ENCODE measurements at places on chromosomes 7 and 10. TPM values are rescaled to one million over a fixed set of nuclear protein-coding genes. Genes with fewer than 3 reads are reported as not detected.

The PSTK gene
- 3.3 TPM for total RNA-seq

The DBF4 gene
- total RNA-seq, result 1.5 TPM

DNA sequence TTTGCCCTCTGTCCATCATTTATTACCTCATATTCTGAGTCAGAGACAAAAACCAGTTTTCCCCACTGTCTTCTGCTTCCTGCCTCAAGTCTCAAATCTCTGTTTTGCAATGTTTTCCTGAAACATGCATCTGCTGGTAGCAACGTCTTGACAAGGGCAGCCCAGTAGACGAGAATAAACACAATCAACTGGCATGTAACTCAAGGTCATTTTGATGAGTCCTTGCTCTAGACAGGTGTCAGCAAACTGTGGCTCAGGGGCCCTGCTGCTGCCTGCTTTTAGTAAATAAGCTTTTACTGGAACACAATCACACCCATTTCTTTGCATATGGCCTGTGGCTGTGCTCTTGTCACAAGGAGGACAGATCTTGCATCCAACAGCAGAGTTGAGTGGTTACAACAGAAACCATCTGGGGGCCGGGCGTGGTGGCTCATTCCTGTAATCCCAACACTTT is 59.8 kb downstream of the ITIH5 start:
- peak; percentile 59 for DNase-seq

GRCh38 chr7:2403718-2404648 is 572 bp downstream of the CHST12 start:
- peak; percentile 35 for DNase-seq

DNA sequence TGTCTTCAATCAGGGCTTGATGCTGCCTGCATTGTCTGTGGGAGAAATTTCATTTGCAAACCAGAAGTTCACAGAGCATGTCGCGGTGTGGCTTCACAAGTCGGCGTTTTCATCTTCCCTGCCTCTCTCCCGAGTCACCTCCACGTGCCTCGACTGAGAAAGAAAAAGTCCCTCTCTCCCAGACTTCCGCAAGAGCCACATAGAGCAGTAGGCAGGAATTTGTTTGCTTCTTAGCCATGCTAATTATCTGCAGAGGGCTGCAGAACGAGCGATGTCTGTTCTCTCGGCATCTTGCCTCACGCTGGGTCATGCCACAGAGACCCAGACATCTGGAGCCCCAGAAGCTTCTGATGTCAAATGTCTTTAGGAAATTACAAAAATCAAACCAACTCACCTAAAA is 272.2 kb downstream of the TCF7L2 start:
- DNase-seq, result no peak

- DNase-seq, result no peak
These were observed 347.7 kb downstream of the GLRX3 start for GRCh38 chr10:130483691-130484467.

DNA sequence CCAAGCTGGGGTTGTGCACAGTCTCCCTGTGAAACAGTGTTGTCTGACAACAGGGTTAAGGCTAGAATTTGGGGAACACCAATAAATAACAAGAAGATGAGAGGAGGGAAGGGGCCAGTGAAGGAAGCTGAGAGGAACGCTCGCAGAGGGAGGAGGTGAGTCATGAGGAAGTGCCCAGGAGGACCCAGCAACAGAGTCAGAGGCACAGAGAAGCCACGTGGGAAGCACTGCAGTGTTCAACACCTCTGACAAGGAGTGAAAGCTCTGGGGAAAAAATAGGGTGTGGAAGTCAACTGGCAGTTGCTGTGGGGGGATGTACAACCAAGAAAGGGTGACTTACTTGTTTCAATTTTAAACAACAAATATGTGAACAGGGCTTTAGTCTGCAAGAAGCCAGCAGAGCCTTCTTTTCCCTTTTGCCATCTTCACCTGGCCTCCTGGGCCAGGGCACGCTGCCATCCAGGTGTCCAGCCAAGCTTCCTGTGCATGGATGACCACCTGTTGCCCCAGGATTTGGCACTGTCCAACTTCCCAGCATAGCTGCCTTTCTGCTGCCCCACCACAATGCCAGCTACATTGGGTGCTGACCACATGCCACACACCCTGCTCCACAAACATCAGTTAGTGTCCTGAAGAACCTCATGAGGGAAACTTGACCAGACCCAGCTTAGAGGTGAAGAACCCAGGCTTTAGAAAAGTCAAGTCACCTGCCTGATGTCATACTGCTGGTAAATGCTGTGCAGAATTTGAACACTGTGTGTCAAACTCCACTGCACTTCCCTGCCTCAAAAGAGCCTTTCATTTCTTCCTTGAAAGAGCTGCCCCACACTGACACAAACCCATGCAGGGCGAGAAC is 69.6 kb downstream of the ATXN7L1 start:
- DNase-seq, result no peak

GRCh38 chr10:29522061-29522855 is 112.5 kb downstream of the SVIL start:
- DNase-seq, result no peak

DNA sequence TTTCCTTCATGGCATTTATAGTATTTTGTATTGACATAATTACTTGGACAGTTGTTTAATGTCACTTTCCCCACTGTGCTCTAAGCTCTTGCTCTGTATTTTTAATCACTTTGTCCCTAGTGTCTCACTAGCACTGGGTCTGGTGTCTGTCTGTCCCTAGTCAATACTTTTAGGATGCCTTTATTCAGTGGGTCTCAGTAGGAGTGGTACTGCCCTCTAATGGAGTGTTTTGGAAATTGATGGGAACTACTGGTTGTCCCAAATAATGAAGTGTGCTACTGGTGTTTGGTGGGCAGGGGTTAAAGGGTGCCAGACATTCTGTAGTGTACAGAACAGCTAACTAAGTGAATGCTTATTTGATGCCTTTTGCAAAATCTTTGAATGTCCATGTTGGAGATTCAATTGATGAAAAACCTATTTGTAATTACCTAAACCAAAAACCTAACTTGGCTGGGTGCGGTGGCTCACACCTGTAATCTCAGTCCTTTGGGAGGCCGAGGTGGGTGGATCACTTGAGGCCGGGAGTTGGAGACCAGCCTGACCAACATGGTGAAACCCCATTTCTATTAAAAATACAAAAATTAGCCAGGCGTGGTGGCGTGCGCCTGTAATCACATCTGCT is 33.3 kb downstream of the CDK14 start:
- no peak for DNase-seq

The RPEL1 gene
- total RNA-seq, result not detected

- no peak for DNase-seq
These were observed 7.3 kb downstream of the SKIDA1 start for GRCh38 chr10:21518149-21518640.

The PNLIPRP1 gene
- total RNA-seq, result not detected

GRCh38 chr10:18402853-18403252 is 248.5 kb downstream of the NSUN6 start:
- DNase-seq, result no peak

DNA sequence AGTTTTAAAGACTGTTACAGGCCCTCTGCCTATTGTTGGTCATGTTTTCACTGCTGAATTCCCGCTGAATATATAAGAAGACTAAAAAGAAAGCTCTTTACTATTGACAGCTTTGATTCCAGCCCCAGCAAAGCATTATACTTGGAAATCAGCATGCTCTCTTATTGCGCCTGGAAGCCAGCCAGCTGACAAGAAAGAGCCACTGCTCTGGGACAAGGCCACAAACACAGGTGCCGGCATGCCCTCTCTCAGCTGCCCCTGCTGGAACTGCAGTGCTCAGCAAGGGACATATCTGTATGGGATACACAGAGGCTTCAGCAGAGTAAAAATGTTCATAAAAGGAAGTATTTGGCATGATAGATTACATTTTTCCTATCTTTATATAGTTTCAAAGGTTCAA is 523.9 kb downstream of the ADRA2A start:
- peak; percentile 7 for DNase-seq

DNA sequence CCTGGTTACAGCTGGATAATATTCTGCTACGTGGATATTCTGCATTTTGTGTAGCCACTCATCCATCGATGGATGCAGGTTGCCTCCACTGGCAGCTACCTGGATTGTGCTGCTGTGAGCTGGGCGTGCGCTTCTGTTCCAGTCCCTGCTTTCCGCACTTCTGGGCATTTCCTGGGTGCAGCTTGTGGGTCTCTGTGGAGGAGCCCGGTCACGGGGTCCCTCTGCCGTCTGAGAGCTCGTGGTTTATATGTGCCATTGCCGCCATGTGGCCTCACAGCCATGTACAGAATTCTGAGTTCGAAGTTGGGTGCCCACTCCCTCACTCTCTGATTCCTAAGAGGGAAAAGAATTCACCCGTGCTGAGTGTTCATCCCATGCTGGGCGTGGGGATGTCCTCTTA is 38.3 kb downstream of the JAKMIP3 start:
- no peak for DNase-seq

- no peak for DNase-seq
These were observed 79.8 kb downstream of the ABI1 start for GRCh38 chr10:26780793-26781601.

GRCh38 chr10:34333513-34333912 is 481.6 kb downstream of the PARD3 start:
- DNase-seq, result no peak

GRCh38 chr10:10910634-10911033 is 107.0 kb upstream of the CELF2 start:
- DNase-seq, result no peak

The AKR1C2 gene
- 77.9 TPM for total RNA-seq

The PDCD4 gene
- total RNA-seq, result 18.8 TPM

DNA sequence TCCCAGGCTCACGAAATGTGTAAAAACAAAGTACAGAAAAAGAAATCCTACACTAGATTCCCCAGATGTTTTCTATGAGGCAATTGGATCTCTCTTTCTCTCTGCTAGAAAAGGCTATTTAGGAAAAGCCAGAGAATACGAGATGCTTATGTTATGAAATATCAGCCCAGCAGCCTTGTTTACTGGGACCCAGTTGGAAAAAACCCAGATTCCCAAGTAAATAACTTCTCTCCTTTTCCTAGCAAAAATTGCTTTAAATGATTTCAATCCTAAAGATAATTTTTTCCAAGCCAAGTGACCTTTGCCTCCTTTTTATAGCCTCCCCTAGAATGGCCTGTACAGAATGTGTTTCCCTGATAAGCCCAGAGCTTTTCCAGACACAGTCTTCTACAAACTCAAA is 199.3 kb downstream of the PLXNA4 start:
- DNase-seq, result no peak

The WNT8B gene
- not detected for total RNA-seq

DNA sequence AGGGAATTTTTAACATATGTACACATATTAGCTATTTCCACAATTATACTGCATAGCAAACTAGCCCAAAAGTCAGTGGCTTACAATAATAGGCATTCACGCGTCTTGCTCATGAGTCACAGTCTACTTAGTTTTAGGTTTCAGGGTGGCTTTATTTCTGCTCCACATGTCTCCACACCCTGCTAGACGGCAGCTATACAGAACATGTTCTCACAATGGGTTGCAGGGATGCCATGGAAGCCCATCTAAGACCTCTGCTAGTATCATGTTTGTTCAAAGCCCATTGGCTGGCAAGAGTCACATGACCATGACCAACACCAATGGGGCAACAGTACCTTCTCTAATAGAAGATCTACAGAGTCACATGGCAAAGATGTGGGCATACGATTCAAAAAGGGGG is 96.3 kb upstream of the NEBL start:
- DNase-seq, result no peak

- DNase-seq, result no peak
These were observed 155.4 kb upstream of the SVIL start for GRCh38 chr10:29790207-29790606.

The TMEM229A gene
- not detected for total RNA-seq

DNA sequence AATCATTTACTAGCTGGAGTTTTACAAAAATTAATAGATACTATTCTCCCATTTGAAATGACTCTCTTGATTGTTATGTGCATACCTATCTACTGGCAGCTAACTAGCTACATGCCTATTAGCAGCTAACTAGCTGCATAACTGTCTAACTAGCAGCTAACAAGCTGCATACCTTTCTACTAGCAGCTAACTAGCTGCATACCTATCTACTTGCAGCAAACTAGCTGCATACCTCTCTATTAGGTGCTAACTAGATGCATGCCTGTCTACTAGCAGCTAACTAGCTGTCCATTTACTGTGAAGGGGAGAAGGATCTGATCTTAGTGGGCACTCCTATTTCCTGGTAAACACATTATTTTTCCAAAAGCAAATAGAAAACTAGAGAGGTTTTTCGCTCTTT is 439.4 kb upstream of the PFKP start:
- no peak for DNase-seq

The ZNRF2 gene
- total RNA-seq, result 13.1 TPM

- no peak for DNase-seq
These were observed 91.5 kb downstream of the FAM53B start for GRCh38 chr10:124652701-124653100.

DNA sequence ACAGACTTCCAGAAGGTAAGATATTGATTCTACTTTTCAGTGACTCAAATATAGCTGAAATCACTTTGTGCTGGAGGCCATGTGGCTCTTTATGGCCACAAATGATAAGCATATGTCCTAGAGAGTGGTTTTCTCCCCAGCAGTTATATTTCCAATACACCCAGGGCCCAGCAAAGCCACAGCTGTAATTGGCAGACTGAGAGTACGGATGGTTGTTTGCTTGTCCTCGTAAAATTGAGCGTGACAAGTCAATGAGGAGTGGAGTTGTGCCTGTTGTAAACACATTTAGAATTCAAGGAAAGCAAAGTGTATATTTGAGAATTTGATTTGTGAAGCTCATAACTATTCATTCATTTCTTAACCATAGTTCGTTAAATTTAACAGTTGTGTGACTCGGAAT is 201.8 kb downstream of the LHFPL3 start:
- no peak for DNase-seq

- no peak for DNase-seq
These were observed 34.9 kb upstream of the TMEM248 start for GRCh38 chr7:66886152-66886551.

GRCh38 chr7:18548534-18548933 is 53.0 kb downstream of the HDAC9 start:
- DNase-seq, result no peak

The RNF32 gene
- not detected for total RNA-seq

The CAV1 gene
- total RNA-seq, result 120 TPM

- DNase-seq, result no peak
These were observed 59.8 kb downstream of the GSDME start for GRCh38 chr7:24697416-24697815.

DNA sequence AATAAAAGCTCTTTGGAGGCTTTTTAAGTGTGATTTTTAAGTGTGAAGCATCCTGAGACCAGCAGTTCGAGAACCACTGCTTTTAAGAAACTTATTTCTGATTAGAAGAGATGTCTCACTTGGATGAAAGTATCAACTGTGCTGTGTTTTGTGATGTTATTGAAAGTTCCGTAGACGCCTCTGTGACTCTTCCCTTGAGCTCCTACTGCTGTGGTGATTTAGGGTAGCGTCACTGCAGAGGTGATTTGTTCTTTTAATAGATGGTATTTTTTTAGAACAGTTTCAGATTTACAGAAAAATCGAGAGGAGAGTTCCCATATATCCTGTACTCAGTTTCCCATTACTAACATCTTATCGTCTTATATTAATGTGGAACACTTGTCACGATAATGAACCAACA is 29.5 kb downstream of the FBH1 start:
- no peak for DNase-seq

- no peak for DNase-seq
These were observed 4.2 kb upstream of the OPN4 start for GRCh38 chr10:86650151-86650550.

The CYP51A1 gene
- total RNA-seq, result 7.9 TPM

The ASZ1 gene
- total RNA-seq, result not detected
